Pancreas (tissue), 10 donors: ENCODE measurements at places on chromosomes 16 and 17. TPM values are rescaled to one million over a fixed set of nuclear protein-coding genes. Genes with fewer than 3 reads are reported as not detected.
A peak's percentile ranks its signal among the peaks of the same experiment; 100 is the strongest.

DNA sequence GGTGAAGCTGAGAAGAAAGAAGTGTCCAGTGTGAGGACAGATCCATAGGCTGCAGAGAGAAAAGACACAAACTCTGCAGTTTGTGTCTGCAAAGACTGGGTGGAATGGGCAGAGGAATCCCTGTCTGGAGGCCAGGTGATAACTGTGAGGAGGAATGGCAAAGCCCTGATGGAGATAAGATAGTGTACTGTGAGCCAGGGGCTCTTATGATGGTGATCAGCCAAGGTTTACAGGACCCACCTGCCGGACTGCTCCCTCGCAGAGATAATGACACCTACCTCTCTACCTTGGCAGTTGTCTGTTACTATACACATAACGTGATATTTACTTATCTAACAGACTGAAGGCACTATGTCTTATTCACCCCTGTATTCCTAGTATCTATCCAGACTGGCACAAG, 92.6 kb upstream of the ASIC2 start:
- DNase-seq: no peak
- no peak overlapping the region for H3K4me3 ChIP-seq
- H3K27ac ChIP-seq: no peak overlapping the region
- no peaks in the 10 kb centered on the region for H3K36me3 ChIP-seq

Gene SMIM36
- not detected for total RNA-seq

DNA sequence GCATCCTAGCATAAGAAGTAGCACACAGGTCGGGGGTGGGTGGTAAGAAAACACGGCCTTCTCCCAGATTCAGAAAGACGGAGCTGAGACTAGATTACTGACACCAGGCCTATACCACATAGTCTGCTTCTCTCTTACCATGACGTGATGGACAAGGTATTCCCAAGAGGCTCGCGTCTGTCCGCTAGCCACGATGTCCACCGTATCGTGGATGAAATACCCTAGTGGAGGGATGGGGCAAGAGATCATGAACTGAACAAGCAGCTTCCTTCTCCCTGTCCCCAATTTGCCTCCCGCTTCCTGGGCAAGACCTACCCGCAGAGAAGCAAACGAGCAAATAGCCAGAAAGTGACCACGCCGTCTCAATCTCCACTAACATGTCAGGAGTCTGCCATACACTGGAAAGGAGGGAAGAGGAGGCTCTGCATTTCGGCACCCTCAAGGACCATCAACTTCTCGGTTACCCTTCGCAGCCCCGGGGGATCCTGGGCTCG, 820 bp downstream of the TLCD1 start:
- no peak for DNase-seq
- peaks cover 18% of the 10 kb centered on the region for H3K4me1 ChIP-seq
- peaks cover 33% of the 10 kb centered on the region for H3K36me3 ChIP-seq
- no peak overlapping the region for H3K27ac ChIP-seq

DNA sequence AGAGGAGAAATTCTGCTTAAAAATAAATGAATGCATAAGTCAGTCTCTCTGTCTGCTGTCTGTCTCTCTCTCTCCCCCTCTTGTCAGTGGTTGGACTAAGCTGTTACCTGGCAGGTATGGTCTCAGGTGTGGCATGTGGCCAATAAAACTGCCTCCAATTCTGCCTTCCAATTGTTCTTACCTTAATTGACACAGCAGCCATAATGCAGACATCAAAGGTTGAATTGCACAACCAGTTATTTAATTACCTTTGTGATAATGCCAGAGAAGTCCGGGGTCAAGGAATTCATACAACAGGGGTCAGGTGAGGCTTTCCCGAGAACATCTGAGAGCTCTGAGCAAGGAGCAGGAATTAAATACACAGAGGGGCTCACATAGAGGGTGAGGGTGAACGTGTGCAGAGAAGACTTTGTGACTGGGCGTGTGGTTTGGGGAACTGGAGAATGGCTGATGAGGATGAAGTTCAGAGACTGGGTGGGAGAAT, 78.8 kb upstream of the CDYL2 start:
- peak; percentile 18 for DNase-seq
- no peaks in the 10 kb centered on the region for H3K27me3 ChIP-seq
- no peaks in the 10 kb centered on the region for H3K36me3 ChIP-seq
- H3K4me3 ChIP-seq: no peak overlapping the region

- peak; percentile 80 for DNase-seq
- H3K36me3 ChIP-seq: no peaks in the 10 kb centered on the region
- no peaks in the 10 kb centered on the region for H3K27me3 ChIP-seq
- H3K27ac ChIP-seq: peak overlapping the region; percentile 76
- peaks cover 13% of the 10 kb centered on the region for H3K4me1 ChIP-seq
Measured at GRCh38 chr16:85556456-85557082, 56.6 kb upstream of the GSE1 start.

Gene RAMP2
- total RNA-seq: 9.2 TPM

- no peak overlapping the region for H3K4me3 ChIP-seq
- no peaks in the 10 kb centered on the region for H3K36me3 ChIP-seq
- no peak overlapping the region for H3K27ac ChIP-seq
- no peaks in the 10 kb centered on the region for H3K27me3 ChIP-seq
Measured at GRCh38 chr16:79658301-79659033, 57.9 kb upstream of the MAF start.

Gene ACSM5
- total RNA-seq: 0.90 TPM

GRCh38 chr16:4200000-4200780, 41.7 kb downstream of the SRL start:
- H3K4me1 ChIP-seq: peaks cover 3% of the 10 kb centered on the region
- H3K27me3 ChIP-seq: no peaks in the 10 kb centered on the region
